ENCODE measurements at places on chromosomes 3 and 15.

DNA sequence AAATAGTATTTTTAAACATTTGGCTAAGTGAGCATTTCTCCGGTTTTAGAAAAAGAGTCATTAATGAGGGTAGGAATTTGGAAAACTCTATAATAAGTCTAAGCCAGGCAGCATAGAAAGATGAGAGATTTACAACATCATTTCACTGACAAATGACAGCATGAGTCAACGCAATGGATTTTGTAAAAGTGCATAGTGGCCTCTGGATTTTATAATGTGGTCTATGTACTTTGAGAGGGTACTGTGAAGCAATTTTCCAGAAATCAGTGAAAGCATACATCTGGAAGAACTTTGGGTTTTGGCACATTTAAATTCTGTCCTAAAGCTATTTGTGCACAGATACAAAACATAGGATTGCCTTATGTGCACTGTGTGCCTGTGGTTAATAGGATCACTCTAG is 130.8 kb upstream of the CCNL1 start:
- DNase-seq = no peak

GRCh38 chr3:100811779-100812507 is 102.6 kb downstream of the TFG start:
- DNase-seq = no peak

- peak; percentile 1 for DNase-seq
Measured at GRCh38 chr15:37135225-37135624, 34.9 kb upstream of the MEIS2 start.

DNA sequence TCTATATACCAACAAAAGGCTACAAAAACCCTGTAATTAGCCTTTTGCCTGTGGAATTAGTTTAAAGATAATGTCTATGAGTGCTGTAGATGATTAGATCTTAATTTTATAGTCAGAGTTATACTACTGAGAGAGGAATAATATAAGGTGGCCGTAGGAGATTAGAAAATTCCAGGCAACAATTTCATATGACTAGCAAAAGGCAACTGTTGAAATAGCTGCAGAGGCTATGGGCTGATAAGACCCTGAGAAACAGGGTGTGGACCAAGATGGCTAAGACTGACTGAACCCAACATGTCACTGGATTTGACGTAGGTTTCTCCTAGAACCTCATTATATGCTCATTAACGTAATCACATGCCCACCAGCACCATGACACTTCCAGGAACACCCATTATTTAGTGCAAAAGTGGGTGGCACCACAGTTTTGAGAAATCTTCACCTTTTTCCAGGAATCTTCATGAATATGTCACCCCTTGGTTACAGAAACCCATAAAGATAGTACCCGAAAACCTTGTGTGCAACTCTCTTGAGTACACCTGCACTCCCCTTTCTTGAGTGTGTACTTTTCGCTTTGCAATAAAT is 29.1 kb upstream of the SCG3 start:
- DNase-seq = no peak

- DNase-seq = no peak
Measured at GRCh38 chr3:4754180-4755086, 224.8 kb upstream of the BHLHE40 start.

DNA sequence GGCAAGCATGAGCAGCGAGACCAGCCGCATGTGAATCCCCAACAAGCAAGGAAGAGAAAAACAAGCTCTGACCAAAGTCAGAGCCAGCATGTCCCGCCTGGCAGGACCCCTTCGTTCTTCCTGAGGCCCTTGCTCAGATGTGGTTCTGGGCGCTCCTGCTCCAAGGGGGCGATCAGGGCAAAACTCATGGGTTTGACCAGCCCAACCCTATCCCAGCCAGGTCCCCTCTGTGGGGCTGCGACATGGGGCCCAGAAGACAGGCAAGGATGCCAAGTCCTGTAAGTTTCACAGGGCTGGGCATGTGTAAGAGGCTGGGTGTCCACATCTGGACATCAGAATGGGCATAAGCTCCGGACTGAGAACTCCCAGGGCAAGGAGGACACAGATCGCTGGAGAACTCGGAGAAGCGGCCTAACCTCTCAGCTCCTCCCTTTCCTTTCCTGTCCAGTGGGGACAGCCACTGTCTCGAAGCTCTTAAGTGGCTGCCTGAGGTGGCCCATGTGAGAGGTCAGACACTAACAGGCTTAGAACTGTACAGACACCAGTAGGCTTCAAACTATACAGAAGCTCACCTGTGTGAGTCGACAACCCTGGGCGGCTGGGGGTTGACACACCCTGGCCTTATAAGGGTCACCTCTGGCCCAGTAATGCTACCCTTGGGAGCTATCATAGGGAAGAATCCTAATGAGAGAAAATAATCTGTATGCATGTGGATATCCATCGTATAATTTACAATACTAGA is 48.9 kb downstream of the XXYLT1 start:
- no peak for DNase-seq

DNA sequence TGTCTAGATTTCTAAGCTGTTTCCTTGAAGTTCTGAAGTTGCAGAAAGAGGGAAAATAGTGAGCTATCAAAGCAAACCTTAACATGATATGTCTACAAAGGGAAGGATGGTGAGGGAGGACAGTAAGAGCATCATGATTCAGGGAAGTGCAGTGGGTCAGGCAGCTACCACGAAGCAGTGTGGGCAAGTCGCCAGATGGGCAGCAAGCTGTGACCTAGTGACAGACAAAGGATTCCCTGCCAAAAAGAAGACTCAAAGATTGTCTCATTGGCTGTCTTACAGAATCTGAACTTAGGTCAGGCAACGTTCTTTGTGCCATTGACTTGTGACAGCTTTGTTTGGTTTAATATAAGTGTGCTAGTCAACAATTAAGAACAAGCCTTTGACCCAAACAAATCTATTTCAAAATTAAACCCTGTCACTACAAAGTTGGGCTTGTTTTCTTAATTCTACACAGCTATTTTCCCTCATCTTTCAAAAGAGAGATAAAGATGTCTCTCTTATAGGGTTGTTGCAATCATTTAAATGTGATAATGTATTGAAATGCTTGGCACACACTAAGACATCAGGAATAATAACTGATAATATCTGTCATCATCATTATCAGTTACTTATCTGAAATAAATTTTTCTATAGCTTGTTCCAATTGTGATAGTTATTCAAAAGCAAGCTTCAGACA is 153.3 kb downstream of the ECT2 start:
- DNase-seq = no peak

DNA sequence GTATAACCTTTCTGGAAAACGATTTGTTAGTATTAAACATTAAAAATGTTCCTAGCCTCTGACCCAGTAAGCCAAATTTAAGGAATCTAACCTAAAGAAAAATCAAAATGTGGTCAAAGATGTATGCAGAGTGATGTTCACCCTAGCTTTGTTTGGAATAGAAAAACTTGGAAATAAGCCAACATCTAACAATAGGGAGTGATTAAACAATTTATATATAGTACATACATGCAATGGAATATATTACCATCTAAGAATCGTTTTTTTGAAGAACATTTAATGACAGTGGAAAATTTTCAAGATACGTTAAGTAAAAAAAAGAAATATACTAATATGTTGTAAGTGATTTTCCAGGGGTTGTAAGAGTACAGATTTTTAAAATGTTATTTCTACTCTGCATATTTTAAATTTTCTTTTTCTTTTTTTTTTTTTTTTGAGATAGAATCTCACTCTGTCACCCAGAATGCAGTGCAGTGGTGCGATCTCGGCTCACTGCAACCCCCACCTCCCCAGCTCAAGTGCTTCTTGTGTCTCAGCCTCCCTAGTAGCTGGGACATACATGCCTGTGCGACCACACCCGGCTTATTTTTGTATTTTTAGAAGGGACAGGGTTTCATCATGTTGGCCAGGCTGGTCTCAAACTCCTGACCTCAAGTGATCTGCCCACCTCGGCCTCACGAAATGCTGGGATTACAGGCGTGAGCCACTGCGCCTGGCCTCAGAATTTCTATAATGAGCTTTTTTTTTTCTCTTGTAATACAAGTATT is 54.9 kb downstream of the ANP32A start:
- no peak for DNase-seq

DNA sequence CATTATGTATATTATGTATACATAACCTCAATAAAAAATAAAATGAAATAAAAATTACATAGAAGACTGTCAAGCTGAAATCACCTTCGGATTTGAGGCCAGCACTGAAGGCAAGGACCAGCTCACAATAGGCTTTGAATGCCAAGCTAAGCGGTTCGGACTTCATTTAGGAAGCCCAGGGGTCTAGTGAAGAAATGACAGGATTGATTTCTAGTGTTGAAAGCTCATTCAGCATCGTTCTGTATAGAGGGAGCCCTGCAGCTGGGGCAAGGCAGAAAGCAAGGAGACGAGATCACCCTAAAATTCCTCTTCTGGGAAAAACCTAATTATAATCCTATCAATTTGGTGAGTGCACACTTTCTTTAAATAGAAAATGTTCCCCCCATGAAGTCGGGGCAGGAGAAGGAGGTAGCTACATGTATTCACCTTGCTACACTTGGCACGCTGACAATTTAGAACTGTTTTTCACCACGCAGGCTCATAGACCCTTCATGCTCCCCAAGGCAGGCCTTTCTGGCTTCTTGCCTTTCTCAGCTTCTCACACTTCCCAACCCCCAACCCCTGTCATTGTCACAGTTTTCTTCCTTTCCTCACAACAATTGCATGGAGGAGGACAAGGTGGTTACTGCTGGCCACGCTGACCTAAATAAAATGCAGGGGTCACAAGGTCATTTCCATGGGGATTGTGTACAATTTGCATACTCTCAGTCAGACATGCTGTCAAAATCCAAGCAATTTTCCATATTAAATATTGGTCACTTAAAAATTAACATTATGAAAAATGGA is 44.4 kb upstream of the SSR3 start:
- DNase-seq = no peak

GRCh38 chr15:77864211-77865105 is 213.1 kb downstream of the TBC1D2B start:
- no peak for DNase-seq

- DNase-seq = no peak
Measured at GRCh38 chr15:99347574-99347973, 96.3 kb downstream of the LRRC28 start.

DNA sequence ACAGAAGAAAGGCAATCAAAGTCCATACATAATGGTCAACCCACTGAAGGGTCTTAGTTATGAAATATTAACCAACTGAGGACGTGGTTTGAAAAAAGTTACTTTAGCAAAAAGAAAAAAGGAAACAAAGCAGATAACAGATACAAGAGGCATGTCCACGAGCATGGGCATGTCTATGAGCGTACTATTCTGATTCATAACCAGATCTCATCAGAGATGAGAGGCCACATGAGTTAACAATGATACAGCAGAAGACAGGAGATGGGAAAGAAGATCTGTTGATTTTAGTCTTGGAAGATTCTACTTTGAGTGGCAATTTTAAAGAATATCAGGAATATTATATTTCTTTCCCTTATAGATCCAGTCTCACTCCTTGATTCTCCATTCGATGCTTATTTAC is 262.9 kb upstream of the SLITRK3 start:
- DNase-seq = no peak

GRCh38 chr3:133374708-133375402 is 25.0 kb upstream of the BFSP2 start:
- DNase-seq = no peak

DNA sequence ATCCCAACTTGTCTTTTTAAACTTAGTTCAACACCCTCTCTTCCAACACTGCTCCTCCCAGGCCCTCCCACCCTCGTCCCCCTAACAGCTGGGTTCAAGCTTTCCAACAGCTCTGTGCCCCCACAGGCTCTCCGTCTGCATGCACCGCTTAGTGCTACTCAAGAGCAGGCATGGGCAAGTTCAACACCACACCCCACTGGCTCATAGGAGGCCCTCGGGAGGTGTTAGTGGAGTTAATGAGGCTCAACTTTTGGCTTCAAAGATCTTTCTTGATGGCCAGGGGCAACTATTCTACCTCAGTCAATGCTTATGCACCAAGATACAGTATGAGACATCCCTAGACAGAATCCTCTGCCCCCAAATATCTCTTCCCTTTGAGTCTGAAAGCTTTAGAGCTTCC is 114.4 kb downstream of the ANP32A start:
- no peak for DNase-seq

DNA sequence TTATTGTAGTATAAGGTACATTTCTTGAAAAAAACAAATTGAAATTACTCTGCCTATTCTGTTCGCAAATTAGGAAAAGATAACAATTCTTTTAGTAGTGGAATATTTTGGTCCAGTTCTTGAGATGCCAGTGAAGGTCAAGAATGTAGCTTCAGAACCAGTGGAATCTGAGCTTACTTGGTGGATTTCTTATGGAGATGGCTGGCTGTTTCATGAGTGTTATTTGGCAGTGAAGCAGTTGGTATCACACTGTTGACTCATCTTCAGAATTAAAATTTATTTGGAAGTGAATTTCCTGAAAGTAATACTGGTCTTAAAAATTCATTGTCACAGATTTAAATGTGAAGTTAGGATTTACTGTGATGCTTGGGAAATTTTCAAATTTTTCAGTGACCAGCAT is 19.1 kb downstream of the RNF13 start:
- DNase-seq = no peak

- no peak for DNase-seq
Measured at GRCh38 chr3:188513662-188514328, 359.8 kb downstream of the LPP start.

DNA sequence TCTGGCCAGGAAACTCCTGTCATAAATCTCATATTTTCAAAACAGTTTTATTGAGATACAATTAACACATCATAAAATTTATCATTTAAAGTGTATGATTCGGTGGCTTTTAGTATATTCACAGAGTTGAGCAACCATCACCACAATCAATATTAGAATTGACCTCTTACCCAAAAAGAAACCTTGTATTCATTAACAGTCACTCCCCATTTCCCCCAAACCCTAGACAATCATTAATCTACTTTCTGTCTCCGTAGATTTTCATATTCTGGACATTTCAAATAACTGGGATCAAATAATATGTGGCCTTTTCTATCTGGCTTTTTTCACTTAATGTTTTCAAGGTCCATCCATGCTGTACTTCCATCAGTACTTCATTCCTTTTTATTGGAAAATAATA is 145.7 kb upstream of the RORA start:
- no peak for DNase-seq

- no peak for DNase-seq
Measured at GRCh38 chr3:45209526-45209925, 16.6 kb downstream of the TMEM158 start.

- no peak for DNase-seq
Measured at GRCh38 chr3:177658354-177658753, 461.1 kb upstream of the TBL1XR1 start.

DNA sequence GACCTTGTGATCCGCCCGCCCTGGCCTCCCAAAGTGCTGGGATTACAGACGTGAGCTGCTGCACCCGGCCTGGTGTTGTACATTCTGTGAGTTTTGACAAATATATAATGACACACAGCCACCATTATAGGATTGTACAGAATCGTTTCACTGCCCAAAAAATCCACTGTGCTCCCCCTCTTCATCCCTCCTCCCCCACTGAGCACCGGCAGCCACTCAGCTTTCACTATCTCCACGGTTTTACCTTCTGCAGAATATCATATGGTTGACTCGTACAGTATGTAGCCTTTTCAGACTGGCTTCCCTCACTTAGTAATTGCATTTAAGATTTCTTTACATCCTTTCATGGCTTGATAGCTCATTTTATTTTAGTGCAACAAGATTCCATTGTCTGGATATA is 56.7 kb upstream of the ATP13A3 start:
- no peak for DNase-seq
